Activated CD8-positive, alpha-beta memory T cell treated with anti-CD3 and anti-CD28 coated beads for 4 hours (primary cell): ENCODE measurements at places on chromosomes 2 and 18.

DNA sequence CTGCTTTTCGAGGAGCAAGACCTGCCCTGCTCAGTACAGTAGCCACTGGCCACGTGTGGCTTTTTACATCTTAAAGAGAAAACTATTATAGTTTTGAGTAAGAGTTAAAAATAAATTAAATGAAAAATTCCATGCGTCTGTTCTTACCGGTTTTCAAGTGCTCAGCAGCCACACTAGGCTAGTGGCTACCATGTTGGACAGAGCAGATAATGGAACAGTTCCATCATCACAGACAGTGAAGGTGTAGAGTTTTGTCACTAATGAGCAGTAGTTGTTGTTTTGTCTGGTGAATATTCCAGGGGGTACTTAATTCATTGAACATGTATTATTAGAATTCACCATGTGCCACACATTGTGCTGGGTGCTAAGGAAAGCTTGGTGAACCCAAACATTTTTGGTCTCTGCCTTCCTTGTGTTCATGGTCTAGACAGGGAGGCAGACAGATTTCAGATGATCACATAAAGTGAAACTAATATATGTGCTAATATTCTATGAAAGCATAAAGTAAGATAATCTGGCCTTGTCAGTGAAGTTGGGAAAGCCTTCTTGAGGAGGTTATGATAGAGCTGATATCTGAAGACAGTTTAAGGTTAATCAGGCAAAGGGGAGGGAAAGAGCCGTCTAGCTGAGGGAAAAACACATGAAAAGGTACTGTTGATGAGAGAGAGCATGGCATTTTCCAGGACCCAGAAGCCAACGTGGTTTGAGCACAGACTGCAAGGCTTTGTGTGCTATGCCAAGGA lies 1.4 kb downstream of the ALMS1 start:
- DNase-seq: no peak

GRCh38 chr2:1823187-1824169 lies 79.2 kb upstream of the PXDN start:
- no peak for DNase-seq

DNA sequence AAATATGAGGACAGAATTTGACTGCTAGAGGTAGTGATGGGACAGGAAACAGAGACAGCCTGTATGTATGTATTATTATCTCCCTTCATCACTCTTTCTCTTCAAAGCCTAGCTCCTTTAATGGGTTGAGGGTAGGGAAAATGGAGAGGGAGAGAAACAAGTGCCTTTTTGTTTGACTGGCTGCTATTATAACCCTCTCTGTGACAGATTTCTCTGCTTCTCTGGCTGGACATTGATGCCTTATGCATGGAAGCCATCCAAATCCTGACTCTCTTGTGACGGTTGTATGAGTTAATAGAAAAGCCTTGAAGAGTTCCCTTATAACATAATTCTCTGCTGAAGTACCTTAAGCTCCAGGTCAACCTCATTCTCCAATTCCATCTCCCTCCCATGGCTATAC lies 118.5 kb upstream of the COL5A2 start:
- DNase-seq: no peak

- no peak for DNase-seq
Observed at GRCh38 chr2:83006961-83007360, 1452.1 kb downstream of the SUCLG1 start.

DNA sequence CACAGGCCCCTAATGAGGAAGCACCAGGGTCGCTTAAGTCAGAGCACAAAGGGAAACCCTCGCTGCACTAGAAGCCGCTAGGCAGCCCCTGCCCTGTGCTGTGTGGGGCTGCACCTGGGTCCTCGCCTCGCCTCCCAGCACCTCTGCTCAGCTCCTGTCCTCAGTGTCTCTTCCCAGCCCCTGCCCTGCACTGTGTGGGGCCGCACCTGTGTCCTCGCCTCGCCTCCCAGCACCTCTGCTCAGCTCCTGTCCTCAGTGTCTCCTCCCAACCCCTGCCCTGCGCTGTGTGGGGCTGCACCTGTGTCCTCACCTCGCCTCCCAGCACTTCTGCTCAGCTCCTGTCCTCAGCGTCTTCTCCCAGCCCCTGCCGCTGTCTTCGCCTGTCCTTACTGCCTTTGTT lies 342.8 kb downstream of the EIPR1 start:
- no peak for DNase-seq

DNA sequence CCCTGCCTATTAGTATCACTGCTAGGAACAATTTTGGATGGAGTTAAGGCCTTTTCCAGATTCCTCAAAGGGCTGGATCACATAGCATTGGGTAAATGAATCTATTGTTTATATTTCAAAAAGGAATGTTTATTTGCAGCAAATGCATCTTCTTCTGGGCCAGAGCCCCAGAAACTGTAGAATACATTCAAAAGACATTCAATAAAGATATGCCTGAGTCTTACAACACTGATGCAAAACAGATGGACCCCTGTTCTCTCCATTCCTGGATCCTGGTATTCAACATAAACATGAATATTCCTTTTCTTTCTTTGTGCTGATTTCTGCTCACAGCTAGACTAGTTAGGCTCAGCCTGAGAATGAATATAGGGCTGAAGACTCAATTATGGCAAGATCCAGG lies 227.2 kb upstream of the KLHL29 start:
- DNase-seq: no peak

DNA sequence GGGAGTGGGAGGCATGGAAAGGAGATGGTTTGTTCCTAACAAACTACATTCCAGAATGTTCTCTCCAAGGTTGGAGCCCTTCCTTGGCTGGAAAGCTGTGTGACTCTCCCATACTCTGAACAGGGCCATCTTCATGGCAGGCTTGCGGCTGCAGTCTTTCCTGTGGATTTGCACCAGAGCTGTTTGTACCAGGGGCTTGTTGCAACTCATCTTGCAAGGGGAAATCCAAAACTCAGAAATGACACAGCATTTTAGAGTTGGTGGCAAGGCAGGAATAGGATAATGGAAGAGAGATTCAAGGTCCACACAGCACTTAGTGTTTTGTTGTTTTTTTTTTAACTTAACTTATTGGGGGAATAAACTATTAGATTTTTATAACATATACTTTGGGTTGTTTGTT lies 73.7 kb upstream of the ZNF516 start:
- DNase-seq: no peak

GRCh38 chr2:15945909-15946705 lies 5.8 kb downstream of the MYCN start:
- DNase-seq: no peak

- no peak for DNase-seq
Observed at GRCh38 chr2:82345910-82346309, 2041.4 kb upstream of the LRRTM1 start.

- no peak for DNase-seq
Observed at GRCh38 chr2:230153390-230153976, 66.3 kb downstream of the SP110 start.

- no peak for DNase-seq
Observed at GRCh38 chr2:212173756-212174510, 364.7 kb downstream of the ERBB4 start.

GRCh38 chr18:80227472-80227871 lies 19.8 kb downstream of the PARD6G start:
- DNase-seq: no peak

DNA sequence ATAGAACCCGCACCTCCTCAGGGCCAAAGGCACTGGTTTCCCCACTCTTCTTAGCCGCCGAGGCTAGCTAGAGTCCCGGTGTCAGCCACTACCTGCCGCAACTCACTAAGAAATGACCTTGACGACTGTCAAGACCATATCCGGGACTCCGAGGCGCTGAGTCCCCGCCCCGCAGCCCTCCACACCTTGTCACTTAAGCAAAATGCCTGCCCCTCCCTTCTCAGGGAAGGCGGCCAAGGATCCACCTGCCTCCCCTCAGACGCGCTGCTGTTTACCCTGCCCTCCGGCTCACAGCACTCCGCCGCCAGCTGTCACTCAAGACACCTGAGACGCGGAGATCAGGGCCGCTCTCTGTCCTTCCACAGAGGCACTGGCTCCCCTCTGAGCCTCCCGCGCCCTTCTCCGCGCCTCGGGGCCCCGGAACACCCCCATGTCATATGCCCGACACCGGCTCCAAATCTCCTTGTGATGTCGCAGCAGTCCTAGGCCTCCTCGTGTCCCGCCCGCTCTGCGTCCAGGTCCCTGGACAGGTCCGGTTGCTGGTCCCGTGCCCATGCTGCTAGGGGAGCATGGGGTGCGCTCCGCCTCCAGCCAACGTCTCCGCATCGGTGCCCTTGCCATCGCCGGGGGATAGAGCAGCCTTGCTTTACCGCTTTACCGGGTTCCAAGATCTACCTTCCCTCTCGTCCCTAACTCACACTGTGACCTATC lies 32.5 kb upstream of the REG3G start:
- no peak for DNase-seq

DNA sequence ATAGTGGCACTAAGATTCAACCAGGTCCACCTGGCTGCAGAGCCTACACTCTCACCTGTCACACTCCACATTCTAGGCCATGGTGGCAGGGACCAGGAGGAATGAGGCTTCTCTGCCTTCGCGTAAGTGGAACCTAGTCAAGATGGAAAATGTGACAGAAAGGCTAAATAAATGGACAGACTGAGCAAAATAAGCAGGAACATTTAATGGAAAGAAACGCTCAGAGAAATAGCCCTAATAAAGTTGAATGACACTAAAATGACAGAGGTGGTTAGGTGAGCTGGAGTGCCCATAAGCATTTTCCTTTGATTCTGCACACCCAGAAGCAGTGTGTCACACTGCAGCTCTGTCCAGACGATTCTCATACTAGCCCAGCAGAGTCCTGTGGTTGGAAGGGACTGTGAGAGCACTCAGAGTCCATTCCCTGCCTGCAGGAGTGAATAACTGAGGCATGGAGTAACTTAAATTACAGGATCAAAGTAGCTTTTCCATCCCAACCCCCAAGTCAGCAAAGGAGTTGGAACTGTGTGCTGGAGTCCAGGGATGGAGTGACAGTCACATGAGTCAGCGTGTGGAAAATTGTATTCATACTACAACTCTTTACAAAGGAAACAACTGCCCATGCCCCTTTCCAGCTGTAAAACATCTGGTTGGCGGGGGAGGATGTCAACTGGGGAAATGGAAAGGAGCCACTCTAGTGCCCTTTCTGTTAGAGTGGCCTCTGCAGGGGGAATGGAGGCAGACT lies 105.4 kb upstream of the LGALSL start:
- no peak for DNase-seq

DNA sequence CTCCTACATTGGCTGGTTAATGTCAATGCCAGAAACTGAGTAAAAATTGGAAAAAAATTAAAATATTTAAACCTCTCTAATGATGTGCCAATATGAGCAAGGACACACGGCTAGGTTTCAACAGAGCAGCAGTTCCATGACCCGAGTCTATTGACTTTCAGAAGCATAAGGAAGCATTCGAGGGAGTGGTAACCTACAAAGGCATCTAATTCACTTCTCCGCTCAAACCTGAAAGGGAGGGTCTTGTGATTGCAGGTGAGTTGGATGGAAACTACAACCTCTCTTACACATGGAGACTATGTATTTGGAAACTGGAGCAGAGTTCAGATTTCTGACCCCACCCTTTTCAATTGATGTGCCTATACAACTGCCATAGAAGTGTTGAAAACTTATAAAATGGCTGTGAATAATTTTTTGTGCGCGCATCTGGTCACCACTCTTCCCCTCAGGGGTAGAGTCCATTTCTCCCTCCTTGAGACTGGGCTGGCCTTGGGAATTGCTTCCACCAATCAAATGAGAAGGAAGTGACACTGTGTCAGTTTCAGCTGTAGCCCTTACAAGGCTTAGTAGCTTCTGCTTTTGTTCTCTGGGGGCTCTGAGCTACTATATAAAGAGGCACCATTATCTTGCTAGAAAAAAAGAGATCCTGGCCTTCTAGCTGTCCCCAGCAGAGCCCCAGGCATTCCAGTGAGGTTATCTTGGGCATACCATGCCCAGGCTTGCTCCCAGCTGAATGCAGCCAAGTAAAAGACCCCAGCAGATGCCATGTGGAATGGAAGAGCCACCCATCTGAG lies 278.0 kb downstream of the EPHA4 start:
- DNase-seq: no peak

DNA sequence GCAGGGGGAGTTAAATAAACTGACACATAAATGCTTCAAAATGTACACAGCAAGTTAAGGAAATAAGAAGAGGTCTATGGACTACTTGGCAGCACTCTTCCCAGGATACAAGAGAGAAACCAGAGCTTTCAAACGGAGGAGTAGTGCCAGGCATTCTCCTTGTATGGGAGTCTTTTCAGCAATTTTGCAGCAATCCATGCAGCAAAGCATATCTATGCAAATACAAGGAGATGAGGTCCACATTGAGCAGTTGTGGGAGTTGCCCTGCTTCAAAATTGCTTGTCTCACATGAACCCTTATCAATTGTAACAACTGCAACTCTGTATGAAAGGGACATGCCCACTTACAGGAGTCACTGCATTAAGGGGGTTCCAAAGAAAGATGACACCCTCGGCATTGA lies 37.8 kb downstream of the SCN9A start:
- DNase-seq: no peak

- DNase-seq: no peak
Observed at GRCh38 chr2:207688597-207688996, 22.8 kb upstream of the CCNYL1 start.

GRCh38 chr2:102297891-102298290 lies 13.5 kb upstream of the IL1RL1 start:
- no peak for DNase-seq
